Neural progenitor cell (in vitro differentiated cells): ENCODE measurements at places on chromosomes 2 and 18. TPM values are rescaled to one million over a fixed set of nuclear protein-coding genes. Genes with fewer than 3 reads are reported as not detected.

LHCGR gene
- total RNA-seq, result not detected in 2 replicates

CHCHD5 gene
- total RNA-seq, result 12.9 and 17.5 TPM in 2 replicates

ESPNL gene
- total RNA-seq, result 0.58 and 0.59 TPM in 2 replicates

VSNL1 gene
- total RNA-seq, result 54.5 and 94.4 TPM in 2 replicates

CAVIN2 gene
- not detected in 2 replicates for total RNA-seq

DHRS9 gene
- total RNA-seq, result not detected in 2 replicates

G6PC2 gene
- not detected in 2 replicates for total RNA-seq

BCL11A gene
- total RNA-seq, result 0.67 and 1.0 TPM in 2 replicates

TTN gene
- total RNA-seq, result 0.53 and 1.3 TPM in 2 replicates

SNED1 gene
- total RNA-seq, result 0.11 and 0.31 TPM in 2 replicates

DYNAP gene
- total RNA-seq, result not detected in 2 replicates

KCNJ3 gene
- 0.26 and 0.77 TPM in 2 replicates for total RNA-seq

FLACC1 gene
- not detected in 2 replicates for total RNA-seq

REG3G gene
- not detected in 2 replicates for total RNA-seq

TLX2 gene
- not detected in 2 replicates for total RNA-seq

PLA2R1 gene
- 0.45 and 0.90 TPM in 2 replicates for total RNA-seq

DTNA gene
- 10.0 and 15.0 TPM in 2 replicates for total RNA-seq

FHOD3 gene
- 69.7 and 70.2 TPM in 2 replicates for total RNA-seq
